Fibroblast of lung (primary cell): ENCODE measurements at places on chromosomes 3 and 15. TPM values are rescaled to one million over a fixed set of nuclear protein-coding genes. Genes with fewer than 3 reads are reported as not detected.

DNA sequence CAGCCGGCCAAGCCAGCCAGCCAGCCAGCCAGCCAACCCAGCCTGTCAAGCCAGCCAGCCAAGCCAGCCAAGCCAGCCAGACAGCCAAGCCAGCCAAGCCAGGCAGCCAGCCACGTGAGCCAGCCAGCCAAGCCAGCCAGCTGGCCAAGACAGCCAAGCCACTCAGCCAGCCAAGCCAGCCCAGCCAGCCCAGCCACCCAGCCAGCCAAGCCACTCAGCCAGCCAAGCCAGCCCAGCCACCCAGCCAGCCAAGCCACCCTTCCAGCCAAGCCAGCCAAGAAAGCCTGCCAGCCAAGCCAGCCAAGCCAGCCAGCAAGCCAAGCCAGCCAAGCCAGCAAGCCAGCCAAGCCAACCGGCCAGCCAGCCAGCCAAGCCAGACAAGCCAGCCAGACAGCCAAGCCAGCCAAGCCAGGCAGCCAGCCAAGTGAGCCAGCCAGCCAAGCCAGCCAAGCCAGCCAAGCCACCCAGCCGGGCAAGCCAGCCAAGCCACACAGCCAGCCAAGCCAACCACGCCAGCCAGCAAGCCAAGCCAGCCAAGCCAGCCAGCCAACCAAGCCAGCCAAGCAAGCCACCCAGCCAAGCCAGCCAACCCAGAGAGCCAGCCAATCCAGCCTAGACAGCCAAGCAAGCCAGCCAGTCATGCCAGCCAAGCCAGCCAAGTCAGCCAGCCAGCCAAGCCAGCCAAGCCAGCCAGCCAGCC is 199.5 kb downstream of the GOLGA6L6 start:
- no peak for DNase-seq

- DNase-seq = no peak
Measured at GRCh38 chr15:59353994-59354416, 18.7 kb downstream of the MYO1E start.

DNA sequence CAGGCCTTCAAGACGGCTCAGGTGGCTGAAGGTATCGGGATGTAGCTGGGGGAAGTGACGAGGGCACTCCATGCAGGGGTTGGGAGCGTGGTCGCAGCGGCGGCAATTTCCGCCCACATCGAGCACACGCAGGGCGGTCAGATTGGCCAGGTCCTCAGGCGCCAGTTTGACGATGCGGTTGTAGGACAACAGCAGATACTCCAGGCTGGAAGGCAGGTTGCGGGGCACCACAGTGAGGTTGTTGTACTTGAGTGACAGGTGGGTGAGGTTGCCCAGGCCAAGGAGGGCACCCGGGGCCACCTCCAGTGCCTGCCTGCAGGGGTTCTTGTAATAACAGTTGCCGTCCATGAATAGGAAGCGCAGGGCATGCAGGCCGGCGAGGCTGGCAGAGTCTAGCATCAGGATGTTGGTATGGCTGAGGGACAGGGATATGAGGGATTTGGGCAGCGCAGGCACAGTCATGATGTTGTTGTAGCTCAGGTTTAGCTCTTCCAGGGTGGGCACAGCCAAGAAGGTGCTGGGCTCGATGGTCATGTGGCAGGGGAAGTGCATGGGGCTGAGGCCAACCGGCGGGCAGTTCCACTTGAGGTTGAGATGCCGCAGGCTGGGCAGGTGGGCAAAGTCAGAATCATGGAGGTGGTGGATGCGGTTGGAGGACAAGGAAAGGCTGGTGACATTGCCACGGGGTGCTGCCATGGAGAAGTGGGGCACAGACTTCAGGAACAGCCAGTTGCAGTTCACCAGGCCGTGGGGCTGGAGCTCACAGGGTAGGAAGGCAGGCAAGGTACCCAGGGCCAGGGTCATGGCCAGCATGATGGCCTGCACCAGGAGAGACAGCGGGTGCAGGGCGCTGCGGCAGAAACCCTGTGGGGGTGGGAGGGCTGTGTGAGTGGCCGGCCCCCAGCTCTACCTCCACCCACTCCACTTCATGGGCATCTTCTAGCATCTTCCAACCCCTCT is 1.7 kb downstream of the TLR9 start:
- no peak for DNase-seq

- no peak for DNase-seq
Measured at GRCh38 chr15:89326316-89326715, 8.3 kb downstream of the POLG start.

- DNase-seq = no peak
Measured at GRCh38 chr15:68488966-68489365, 57.0 kb upstream of the ITGA11 start.

DNA sequence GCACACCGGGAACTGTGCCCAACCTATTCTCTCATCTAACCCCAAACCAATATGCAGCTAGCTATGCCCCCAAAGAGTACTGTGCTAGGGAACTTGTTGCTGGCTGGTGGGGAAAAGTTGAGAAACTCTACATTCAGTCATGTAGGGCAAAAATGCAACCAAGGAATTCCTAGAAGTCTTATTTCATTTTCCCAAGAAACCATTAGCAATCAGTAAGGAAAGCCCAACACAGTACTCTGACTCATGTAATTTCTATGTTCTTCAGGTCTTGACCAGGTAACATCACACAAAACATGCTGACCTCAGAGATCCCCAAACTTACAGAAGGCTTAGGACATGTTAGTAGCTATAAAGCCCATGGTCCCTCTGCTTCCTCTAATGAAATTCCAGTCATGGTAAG is 52.1 kb downstream of the TASOR start:
- no peak for DNase-seq

- peak; percentile 24 for DNase-seq
Measured at GRCh38 chr3:18443665-18444594, 18.8 kb upstream of the SATB1 start.

- no peak for DNase-seq
Measured at GRCh38 chr3:155648013-155648591, 96.8 kb downstream of the PLCH1 start.

GRCh38 chr3:197009532-197010019 is 20.0 kb downstream of the MELTF start:
- no peak for DNase-seq

GRCh38 chr3:53659996-53660395 is 165.6 kb downstream of the CACNA1D start:
- DNase-seq = no peak

DNA sequence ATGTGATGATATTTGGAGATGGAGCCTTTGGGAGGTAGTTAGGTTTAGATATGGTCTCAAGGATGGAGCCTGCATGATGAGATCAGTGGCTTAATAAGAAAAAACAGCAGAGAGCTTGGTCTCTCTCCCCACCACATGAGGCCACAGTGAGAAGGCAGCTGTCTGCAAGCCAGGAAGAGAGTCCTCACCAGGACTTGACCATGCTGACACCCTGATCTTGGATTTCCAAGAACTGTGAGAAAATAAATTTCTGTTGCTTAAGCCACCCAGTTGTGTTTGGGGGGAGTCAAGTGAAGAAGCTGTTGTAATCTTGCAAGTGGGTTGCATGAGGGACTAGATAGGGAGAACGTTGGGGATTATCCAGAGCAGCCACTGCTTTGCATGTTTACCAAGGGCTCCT is 62.3 kb upstream of the TNFAIP8L3 start:
- no peak for DNase-seq

GRCh38 chr3:10376353-10376752 is 55.4 kb upstream of the SEC13 start:
- no peak for DNase-seq

DNA sequence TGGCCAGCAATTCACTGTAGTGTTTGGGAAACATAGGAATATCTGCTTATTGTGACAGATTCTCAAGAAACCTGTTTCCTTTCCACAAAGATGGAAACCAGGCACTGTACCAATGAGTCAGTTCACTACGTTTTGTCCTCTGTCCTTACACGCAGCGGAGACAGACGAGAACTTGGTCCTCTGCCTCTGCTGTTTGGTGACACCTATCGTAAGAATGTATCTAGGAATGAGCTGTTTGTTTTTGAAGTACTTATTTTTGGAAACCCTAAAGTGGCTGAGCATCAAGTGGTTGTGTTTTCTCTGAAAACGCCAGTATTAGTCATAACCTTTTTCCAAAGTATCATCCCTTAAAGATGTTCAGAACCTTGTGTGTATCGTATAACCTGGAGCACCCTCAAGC is 93.0 kb downstream of the PGPEP1L start:
- peak; percentile 98 for DNase-seq

- peak; percentile 60 for DNase-seq
Measured at GRCh38 chr3:87350367-87351199, 74.2 kb upstream of the POU1F1 start.

The CLDN16 gene
- under 0.01 and 0.33 TPM in 2 replicates for total RNA-seq

The NR1D2 gene
- total RNA-seq = 55.7 and 85.2 TPM in 2 replicates

The SLC9C1 gene
- under 0.01 TPM in 1 of 2 replicates, not detected in the other for total RNA-seq

The GOLGA6B gene
- not detected in 2 replicates for total RNA-seq

The VPS13C gene
- total RNA-seq = 77.3 and 82.7 TPM in 2 replicates

The PRR20G gene
- total RNA-seq = not detected in 2 replicates

The FYTTD1 gene
- 32.6 and 44.3 TPM in 2 replicates for total RNA-seq

The GALNT15 gene
- 37.7 and 47.3 TPM in 2 replicates for total RNA-seq

The EPHB3 gene
- total RNA-seq = 3.9 and 7.6 TPM in 2 replicates

The FAM219B gene
- 40.6 and 53.8 TPM in 2 replicates for total RNA-seq
